ENCODE measurements at places on chromosomes 2 and 18.
A peak's percentile ranks its signal among the peaks of the same experiment; 100 is the strongest.

DNA sequence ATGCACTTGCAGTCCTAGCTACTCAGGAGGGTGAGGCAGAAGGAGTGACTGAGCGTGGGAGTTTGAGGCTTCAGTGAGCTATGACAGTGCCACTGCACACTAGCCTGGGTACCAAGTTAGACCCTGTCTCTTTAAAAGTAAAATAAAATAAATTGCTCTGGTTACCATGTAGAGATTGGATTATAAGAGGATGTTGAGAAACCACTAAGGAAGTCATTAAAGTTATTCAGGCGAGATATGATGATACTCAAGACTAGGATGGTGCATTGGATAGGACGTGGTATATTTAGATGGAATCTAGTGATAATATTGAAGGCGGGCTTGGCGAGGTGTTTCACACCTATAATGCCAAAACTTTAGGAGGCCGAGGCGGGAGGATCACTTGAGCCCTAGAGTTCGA, 50.6 kb downstream of the BMPR2 start:
- DNase-seq: no peak

DNA sequence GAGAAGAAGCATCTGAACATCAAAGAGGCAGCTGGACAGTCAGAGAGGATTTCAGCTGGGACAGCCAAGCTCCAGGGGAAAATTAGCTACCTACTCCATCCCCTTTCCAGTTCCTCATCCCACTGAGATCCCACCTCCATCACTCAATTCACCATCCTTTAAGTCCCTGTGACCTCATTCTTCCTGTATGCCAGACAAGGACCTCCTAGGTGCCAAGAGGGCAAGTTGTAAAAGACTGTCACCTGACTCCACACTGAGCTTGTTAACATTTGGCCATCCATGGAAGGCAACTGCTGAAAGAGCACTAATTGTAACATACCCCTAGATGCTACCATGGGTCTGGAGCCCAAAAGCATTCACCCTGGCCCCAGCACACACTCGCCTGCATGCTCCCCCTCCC, 97.8 kb downstream of the KYNU start:
- DNase-seq: no peak

DNA sequence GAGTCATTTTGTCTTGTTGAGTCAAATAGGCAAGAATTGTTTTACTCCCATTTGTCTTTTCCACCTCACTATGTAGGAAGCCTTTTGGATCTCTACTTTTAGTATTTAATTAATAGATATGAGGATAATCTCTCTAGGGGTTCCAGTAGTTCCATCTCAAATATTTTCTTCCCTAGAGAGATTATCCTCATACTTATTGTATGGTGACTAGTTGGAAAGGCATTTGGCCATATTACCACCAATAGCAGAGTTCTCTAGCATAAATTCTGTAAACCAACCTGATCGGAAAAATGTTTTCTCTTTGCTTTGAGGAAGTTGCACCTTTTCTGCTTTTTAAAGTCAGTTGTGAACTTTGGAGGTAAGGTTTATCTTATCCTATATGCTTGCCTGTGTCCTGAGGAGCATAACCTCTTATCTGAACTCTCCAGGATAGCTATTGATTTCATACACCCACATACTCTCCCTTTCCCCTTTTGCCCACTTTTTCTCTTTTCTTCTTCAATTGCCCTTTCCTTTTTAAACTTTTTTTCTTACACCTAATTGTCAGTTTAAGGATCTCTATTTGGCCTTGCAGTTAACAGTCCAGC, 100.8 kb downstream of the GALNT1 start:
- DNase-seq: no peak

GRCh38 chr2:176822060-176822459, 390.5 kb upstream of the HNRNPA3 start:
- no peak for DNase-seq

DNA sequence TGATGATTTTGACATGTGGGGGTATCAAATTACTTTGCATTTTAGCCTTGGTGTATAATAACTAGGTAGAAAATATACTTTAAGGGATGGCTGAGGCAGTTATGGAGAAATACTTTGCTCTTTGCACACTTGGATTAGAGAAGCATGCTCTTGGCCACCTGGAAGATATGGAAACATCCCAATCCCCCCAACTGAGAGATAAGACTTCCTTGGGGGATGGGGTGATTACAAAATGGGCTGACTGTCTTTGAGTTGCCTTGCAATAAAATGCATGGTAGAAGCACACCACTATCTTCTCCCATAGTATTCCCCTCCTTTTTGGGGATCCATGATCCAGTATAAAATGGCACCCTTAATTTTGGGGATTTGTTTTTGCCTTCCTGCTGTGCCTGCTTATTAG, 15.1 kb upstream of the FAM98A start:
- no peak for DNase-seq

DNA sequence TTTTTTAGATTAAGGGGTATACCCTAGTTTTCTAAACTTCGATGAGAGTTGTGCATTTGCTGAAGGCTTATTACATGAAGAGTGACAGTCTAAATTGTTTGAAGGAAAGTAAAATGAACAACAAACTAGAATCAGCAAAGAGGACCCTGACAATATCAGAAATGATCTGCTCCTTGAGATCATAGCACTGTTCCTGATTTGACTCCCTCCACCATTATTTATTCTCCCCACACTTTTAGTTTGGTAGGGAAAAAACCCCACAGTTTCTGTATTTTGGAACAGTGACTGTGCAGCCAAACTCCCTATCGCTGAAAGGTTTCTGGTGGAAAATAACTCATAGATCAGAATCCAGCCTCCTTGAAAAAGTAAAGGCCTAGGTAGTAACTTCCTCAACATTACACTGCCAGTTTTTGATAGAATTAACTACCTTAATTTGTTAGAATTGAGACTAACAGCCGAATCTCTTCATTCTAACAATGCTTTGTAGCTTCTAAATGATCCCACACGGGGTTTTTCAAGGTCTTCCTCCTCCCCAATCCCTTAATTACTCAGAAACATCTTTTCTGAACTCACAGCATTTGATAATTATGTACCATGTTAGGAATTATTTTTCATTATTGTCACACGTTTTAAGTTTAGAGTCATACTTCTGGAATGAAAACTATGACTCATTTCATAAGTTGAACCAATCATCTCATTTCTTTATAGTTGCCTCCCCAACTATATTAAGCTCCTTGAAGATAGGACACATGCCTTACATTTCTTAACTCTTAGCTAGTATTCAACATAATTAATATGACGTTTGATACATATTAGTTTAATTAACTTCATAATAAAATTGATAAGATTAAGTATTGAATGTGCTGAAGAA, 2.9 kb downstream of the MYL12A start:
- DNase-seq: no peak

- no peak for DNase-seq
Observed at GRCh38 chr2:85158559-85159273, 25.5 kb downstream of the TCF7L1 start.

DNA sequence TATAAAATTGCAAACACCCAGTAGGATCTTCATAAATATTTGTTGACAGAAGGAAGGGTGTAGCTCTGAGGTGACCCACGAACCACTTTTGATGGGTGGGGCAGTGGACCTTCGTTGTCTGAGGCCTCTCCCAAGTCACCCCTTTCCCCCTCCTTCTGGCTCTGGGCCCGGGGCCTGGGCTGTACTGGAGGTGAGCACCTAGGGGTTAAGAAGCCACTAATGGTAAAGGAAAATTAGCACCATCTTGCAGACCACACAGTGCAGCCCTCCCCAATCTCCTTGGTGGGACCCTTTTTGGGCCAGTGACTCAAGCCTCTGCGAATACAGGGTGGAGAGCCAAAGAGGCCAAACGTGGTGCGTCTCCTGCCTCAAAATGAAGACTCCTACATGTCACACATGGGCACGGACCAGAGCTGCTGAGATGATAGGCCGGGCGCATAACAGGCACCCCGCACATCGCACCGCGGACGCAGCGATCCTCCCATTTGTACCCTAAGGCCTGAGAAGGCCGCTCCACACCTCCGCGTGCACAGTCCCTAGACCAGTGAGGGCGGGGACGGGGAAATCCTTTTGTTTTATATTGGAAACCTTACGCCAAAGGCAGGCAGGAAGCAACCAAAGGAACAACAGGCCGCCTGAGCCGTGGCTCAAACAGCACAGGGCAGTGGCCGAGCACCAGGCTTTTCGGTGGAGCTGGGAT, 31.9 kb upstream of the ATP6V1B1 start:
- no peak for DNase-seq

DNA sequence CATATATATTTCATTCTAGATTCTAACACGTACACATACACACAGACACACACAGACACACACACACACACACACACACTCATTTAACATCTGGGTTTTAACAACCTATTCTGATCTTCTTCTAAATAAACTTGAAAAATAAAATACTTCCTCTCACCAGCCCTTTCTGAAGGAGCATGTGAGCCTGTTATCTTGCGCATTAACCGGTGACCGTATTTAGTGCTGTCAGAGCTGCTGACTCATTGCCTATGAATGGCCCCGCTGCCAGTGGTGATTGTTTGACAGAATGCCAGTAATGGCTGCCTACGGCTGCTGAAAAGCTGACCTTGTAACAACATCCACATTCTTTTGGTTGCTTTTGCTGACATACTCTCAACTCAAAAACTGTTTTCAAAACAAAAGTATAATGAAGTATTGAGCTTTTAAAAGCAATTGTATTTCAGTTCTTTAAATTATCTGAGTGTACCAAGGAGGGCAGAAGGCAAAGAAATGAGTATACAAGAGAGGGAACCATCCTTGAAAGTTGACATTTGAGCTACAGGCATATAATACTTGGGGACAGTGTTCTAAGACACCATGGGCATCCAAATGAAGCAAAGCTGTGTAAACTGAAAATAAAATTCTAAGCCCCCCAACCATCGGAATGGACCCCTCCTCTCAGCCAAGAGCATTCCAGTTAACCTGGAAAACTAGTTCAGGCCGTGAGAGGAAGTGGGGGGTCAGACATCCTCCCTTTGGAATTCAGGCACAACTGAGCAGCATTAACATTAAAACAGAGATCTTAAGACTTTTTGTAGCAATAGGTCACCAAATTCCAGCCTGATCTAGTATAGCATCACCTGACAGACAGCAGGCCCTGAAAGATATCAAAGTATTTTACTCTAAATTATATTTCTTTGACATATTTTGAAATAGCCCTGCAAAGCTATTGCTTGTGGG, 50.2 kb upstream of the DTNA start:
- peak; percentile 29 for DNase-seq

- no peak for DNase-seq
Observed at GRCh38 chr2:142918624-142919023, 41.2 kb downstream of the KYNU start.

GRCh38 chr2:229640636-229641035, 73.7 kb downstream of the DNER start:
- DNase-seq: no peak

- no peak for DNase-seq
Observed at GRCh38 chr2:96956211-96956610, 30.2 kb downstream of the FAM178B start.

GRCh38 chr2:1804351-1804771, 60.0 kb upstream of the PXDN start:
- no peak for DNase-seq

GRCh38 chr2:195503208-195503607, 153.8 kb upstream of the SLC39A10 start:
- no peak for DNase-seq

Measured in hypothalamus (tissue), 51 donors.